ENCODE measurements at places on chromosomes 1 and 21.
A peak's percentile ranks its signal among the peaks of the same experiment; 100 is the strongest.

DNA sequence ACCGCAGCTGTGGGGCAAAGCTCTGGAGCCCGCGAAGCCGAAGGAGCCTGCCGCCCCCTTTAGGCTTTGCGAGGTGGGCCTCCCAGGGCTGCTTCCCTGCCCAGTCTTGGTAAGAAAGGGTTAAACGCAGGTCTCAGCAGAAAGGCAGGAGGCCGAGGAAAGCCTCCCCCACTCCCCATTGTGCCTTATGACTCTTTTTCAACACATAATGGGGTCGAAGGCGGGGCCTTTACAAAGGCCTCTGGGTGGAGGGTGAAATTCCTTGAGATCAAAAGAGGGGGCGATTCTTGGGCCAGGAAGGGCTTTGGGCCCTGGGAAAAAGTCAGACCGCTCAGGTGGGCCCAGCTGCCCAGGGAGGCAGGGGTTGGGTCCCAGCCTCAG is 880 bp downstream of the ALPL start:
- DNase-seq = no peak

DNA sequence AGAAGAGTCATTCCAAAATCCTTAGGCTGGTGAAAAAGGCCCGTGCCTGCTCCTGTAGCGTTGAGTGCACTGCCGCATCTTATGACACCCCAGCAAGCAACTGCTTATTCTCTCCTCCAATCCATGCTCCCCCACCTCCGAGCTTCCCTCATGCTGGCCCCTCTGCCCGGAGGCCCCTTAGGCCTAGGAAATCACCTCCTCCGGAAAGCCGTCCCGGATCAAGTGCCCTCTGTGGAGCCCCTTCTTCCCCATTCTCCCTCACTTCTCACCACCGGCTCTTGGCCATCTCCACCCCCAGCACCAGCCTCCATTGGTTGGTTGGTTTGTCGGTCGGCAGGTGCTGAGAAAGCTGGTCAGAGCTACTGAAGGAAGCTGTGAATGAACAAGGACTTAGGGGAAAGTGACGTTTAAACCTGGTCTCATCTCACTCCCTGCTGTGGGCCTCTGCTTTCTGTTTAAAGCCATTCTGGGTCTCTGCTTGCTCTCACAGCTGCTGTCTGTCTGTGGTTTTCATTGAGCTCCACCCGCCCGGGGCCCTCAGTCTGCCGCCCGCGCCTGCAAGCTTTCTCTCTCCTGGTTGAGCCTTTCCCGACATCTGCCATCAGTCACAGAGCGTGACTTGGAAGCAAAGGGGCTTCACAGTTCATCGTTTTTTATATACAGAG is 122.2 kb downstream of the KCNN3 start:
- no peak for DNase-seq

DNA sequence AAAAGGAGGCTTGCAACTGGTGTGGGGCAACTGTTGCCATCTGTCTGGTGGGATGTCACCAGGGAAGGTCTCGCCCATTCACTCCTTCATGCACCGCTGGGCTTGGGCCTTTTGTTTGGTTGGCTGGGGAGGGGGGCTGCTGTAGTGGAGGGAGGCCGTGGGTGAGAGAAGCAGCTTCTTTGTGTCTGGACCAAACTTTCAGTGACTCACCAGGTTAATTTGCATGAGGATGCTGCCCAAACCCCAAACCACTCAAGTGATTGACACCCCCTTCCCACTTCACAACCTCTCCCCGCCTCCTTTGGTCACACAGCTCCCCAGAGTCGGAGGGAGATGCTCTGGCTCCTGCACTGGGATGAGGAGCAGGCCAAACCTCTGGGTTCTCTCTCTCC is 19.7 kb downstream of the BTG2 start:
- DNase-seq = no peak

DNA sequence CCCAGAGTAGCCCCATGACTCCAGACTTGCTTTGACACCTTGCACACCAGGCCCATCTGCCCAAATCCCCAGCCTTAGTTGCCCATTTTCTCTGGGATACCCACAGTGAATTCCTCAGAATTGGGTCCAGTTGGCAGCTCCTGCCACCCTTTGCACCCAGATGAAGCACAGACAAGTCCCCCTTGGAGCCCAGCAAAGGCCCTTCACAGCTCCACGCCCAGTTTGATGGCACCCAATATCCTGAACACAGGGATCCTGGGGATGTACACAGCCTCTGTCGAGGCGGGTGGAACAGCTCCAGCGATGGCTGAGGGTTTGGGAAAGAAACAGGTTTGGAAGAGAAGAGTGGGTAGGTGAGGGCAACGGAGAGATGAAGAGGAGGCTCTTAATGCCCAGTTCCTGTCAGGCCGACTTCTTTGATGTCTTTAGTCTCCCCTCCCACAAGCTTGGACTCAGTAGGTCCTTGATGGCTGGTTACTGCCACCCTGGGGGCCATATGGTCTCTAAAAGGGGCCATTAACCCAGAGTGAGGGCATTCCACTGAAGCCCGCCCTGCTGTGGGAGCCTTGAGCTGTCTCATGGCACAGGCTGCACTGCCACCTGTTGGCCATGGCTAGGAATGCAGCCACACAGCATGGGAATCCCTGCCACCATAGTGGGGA is 21.7 kb downstream of the TMEM53 start:
- peak; percentile 81 for DNase-seq

GRCh38 chr1:207885129-207886032 is 25.5 kb downstream of the CD34 start:
- peak; percentile 68 for DNase-seq

DNA sequence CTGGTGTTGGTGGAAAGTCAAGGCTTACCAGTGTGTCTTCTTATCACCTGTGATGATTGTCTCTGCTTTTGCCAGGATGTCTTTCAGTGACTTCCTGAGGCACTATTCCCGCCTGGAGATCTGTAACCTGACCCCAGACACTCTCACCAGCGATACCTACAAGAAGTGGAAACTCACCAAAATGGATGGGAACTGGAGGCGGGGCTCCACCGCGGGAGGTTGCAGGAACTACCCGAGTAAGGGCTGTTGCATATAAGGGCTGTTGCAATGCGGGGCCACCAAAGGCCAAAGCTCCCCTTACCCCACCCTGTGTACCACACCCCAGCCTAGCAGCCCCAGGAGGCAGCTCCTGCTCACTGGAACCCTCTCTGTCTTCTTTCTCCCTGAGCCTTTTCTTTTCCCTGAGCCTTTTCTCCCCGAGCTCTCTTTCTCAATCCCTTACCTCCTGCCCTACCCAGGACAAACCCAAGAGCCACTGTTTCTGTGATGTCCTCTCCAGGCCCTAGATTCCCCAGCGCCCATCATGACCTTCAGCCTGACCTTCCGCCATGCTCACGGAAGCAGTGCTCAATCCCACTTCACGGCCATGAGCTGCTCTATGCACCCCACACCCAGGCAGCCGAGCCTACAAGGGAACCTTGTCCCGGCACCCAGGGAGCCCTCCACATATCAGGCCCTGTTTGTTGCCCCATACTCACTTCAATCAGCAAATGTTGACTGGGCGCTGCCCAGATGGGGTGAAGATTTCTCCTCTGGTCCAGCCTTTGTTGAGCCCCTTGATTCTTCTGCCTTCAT is 40.6 kb downstream of the CAPN2 start:
- DNase-seq = no peak

GRCh38 chr1:17687145-17687544 is 68.0 kb upstream of the ACTL8 start:
- DNase-seq = no peak

GRCh38 chr1:42739753-42740700 is at the start of gene CLDN19:
Gene CLDN19, minus strand, starts transcription at chr1:42740236. Its CDS starts 173 bp downstream, at chr1:42740063.
- no peak for DNase-seq

DNA sequence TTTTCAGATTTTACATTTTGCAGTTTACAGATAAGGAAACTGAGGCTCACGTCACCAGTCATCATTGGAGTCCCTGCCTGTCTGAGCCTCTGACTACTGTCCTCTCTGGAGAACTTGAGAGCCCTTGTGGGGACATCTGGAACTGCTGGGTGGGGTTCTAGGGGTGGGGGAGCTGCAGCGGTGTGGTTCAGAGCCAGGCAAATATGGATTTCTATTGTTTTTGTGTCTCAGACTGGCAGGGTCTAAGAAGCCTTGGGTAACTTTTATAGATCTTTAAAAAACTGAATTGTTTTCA is 46.9 kb downstream of the IER5 start:
- DNase-seq = no peak

- no peak for DNase-seq
Observed at GRCh38 chr21:34754690-34755647, 86.2 kb downstream of the CLIC6 start.

DNA sequence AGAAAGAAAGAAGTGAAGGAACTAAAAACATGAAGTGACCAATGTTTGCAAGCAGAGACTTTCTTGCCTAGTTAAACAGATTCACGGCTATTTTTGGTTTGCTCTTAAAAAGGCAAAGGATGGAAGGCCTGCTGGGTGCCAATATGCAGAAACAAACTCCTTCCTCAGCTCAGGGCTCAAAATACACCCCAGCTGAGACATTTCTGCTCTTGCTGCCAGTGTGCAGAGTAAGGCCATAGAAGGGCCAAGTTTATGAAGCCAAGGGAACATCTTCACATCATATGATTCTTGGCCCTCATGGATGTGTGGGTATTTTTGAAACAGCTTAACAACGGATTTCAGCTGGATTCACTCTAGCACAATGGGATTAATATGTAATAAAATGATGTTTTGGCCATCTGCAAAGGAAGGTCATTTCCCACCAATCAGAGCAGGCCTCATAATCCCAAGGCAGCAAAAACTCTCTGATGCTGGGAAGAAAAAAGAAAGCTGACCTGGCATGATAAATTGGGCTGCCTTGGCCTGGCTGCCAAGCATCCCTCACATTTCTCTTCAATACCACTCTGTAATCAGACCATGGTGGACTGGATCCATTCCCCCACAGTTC is 70.7 kb downstream of the CAPZB start:
- DNase-seq = no peak

DNA sequence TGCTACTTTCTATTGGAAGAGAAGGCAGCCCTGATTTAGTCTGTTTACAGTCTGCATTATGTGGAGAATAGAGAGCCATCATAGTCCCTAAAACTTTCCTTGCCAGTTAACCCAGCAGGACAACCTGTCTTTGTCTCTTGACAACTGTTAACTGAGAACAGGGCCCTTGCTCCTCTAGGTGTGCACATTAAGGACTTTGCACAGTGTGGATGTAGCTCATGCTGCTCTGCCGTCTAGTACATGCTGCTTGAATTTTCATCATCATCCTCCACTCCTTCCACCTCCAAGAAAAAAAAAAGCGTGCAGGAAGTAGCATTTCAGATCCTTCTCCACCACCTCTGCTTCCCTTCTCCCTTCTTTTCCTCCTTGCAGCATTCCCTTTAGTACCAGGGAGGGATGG is 91.5 kb downstream of the PBX1 start:
- DNase-seq = no peak

- no peak for DNase-seq
Observed at GRCh38 chr1:100557606-100557953, 19.6 kb downstream of the GPR88 start.

DNA sequence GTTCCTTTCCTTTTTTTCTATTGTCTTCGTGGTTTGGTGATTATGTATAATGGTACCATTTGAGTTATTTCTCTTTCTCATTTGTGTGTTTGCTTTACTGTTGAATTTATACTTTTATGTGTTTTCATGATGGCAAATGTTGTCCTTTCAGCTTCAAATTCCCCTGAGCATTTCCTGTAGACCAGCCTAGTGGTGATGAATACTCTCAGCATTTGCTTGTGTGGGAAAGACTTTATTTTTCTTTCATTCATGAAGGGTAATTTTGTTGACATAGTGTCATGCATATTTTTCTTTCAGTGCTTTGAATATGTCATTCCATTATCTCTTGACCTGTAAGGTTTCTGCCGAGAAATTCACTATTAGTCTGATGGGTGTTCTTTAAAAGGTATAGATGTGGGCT is 166.6 kb upstream of the GORAB start:
- DNase-seq = no peak

DNA sequence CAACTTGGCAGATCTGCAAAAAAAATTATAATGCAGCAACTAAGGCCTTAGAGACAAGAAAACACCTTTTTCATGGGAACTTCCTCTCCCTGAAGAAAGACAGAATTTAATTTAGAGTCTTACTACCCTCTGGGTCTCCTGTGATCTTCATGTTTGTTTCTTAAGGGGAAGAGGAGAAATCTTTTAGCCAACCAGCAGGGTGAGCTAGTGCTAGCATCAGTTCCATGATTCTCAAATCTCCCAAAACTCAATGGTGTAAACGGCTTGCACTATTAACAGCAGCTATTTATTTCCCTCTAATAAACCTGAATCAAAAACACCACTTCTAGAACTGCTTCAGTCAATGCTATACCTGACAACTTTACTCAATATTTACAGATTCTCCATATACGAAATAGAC is 3.8 kb downstream of the ZNF644 start:
- DNase-seq = no peak

DNA sequence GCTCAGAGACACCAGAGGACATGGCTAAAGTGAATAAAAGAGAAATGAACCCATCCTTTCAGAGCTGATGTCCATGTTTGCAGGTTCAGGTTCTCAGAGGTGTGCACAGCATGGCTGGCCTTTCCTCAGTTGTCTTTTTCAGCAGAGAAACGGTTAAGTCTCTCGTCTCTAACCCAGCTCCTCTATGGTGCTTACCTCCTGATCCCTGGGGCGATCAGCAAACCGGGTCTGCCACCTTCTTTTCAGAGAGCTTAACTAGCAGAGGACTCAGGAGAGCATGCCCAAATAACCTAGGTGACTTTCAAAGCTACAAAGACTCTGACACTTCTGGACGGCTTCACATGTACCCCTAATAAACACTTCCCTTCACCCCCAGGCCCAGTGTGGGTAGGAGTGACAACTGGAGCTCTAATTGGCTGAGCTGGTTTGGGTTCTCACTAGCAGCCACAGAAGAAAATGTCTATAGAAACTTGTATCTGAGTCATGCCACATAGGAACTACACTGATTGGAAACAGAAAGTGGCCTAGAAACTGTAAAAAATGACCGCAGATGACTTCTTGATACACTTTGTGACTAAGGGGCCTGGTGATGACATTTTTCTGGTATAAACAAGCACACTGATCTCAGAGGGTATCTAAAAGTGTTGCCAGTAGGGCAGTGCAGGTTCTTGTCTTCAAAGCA is at the start of gene AIM2:
Gene AIM2 (minus strand): TSS at position 329 of the 682 bp plus-strand sequence. CDS start 3,267 bp downstream, outside the sequence.
- DNase-seq = no peak

DNA sequence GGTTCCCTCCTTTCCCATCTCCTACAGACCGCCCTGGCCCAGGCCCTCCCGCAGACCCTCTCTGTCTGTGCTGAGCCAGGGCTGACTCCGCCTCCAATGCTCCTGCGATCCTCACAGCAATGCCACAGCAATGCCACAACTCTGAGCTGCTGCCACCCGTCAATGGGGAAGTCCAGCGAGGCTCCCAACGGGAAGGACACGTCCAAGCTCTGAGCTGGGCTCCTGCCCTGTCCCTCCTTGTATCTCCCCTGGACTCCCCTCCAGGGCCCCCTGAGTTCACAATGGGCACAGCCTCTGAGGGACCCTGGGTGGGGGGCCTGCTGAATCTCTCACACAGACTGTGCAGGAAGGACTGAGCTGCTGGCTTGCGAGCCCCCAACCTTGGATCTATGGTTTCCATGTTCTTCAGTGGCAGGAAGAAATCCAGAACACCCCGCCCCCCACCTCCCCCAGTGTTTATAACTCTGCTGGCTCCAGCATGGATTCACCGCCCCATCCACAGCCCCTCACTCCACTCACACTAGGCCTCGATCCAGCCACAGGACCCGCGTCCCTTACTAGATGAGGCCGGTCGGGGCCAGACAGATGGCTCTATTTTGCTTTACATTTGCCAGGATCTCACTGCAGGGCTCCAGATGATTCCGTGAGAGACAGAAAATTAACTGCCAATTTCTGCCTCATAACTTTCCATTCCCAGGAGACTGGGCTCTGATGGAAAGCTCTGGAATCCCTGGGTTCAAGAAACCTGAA is 338.0 kb downstream of the MATN1 start:
- no peak for DNase-seq

- no peak for DNase-seq
Observed at GRCh38 chr1:171800342-171800741, 18.9 kb downstream of the METTL13 start.

- no peak for DNase-seq
Observed at GRCh38 chr1:183368213-183369108, 49.7 kb downstream of the NMNAT2 start.

All from H54 (cell line).